ENCODE measurements at places on chromosomes 5 and 9.

- no peak for DNase-seq
These were observed 104.1 kb downstream of the ADAMTS2 start for GRCh38 chr5:179241175-179241574.

- DNase-seq: no peak
These were observed 614 bp upstream of the LCN6 start for GRCh38 chr9:136748666-136749611.

GRCh38 chr5:133797167-133797566, 171.3 kb downstream of the C5orf15 start:
- no peak for DNase-seq

- no peak for DNase-seq
These were observed 210.5 kb downstream of the ELAVL2 start for GRCh38 chr9:23615569-23615968.

GRCh38 chr9:13719446-13719845, 440.0 kb upstream of the MPDZ start:
- no peak for DNase-seq

DNA sequence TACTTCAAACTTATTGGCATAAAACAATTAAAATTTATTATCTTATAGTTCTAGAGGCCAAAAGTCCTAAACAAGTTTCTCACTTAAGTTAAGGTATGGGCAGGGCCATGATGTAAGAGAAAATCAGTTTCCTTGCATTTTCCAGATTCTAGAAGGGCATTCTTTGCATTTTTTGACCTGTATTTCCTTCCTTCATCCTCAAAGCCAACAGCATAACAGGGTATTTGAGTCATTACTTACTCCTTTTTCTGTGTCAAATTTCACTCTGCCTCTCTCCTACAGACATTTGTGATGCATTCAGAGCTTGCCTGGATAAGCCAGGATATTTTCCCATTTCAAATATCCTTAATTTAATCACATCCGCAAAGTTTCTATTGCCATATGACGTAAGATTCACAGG, 1499.0 kb downstream of the EFNA5 start:
- DNase-seq: no peak

GRCh38 chr9:19230355-19231125, at the start of gene DENND4C:
TSS of gene DENND4C (plus strand) at chr9:19230693. CDS start at chr9:19276175, 45,482 bp downstream.
- DNase-seq: peak; percentile 56

GRCh38 chr5:158124606-158125316, 265.8 kb upstream of the CLINT1 start:
- no peak for DNase-seq

DNA sequence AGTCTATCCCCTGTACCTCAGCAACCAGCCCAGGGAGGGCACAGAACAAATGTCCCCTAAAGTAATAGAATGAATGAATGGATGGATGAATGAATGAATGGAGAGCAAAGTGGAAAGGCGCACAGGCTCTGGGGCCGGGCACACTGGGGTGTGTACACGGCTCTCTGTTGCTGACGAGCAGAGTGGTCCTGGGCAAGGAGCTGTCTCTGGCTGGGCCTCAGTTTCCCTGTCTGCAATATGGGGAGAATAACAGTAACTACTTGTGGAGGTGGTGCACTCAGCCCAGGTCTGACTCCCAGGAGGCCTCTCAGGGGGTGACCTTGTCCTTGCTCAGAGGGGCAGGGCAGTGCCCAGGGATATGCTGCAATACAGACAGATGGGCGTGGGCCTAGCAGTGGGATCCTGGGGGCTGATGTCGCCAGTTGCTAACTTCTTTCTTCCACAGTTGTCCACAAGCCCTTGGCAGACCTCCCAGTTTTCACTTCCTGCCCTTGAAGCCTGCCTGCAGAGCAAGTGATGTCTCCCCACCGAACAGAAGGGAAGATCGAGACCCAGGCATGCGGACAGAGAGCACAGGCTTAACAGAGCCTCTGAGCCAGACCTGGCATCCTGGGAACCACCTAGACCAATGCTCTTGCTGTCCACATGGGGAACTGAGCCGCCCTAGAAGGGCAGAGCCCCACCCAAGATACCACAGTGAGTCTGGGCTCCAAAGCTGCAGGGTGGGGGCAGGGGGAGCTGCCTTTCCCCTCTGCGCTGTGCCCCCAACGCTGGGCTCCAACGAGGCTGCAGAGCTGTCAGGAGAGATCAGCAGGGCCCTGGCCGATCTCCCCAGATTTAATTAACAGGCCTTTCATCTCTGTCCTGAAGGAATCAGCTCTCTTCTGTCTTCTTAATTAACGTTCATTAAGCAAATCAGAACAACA, 13.6 kb upstream of the LAMC3 start:
- DNase-seq: no peak

- DNase-seq: no peak
These were observed 175.0 kb downstream of the CARTPT start for GRCh38 chr5:71894091-71894490.
